Erythroblast (primary cell): ENCODE measurements at places on chromosomes 5 and 9.

- DNase-seq, result no peak
Observed at GRCh38 chr9:125835655-125836054, 88.5 kb downstream of the PBX3 start.

DNA sequence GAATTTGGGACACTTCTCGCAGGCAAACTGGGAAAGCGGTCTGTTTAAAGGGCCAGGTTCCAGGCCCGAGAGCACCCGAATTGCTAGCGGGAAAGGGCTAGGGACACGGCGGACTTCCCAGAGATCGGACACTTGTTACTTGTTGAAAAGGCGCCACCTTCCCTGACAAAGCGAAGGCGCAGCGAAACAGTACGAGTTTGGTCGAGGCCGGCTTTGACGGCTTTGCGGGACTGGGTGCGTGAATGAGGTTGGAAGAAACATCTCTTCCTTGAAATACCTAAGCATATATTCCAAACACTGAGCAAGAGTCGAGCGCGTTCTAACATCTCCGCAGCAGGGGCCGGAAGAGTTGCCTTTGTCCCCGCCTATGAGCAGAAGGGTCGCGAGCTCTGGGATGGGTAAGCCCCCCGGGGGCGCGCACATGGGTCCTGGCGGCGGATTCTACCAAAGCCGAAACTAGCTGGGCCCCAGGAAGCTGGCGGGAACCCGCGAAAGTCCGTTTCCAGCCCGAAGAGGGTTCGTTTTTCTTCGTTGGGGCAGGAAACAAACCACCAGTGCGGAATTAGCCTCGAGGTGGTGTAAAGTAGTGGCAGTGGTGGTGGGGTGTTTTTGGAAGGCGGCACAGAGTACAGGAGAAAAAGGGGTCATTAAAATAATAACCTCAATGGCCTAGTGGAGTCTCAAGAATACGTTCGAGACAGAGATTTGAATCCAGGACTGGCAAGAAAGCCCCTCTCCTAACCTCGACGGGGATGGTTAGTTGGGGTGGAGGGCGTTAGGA lies 1.5 kb downstream of the GDNF start:
- DNase-seq, result peak; percentile 4

DNA sequence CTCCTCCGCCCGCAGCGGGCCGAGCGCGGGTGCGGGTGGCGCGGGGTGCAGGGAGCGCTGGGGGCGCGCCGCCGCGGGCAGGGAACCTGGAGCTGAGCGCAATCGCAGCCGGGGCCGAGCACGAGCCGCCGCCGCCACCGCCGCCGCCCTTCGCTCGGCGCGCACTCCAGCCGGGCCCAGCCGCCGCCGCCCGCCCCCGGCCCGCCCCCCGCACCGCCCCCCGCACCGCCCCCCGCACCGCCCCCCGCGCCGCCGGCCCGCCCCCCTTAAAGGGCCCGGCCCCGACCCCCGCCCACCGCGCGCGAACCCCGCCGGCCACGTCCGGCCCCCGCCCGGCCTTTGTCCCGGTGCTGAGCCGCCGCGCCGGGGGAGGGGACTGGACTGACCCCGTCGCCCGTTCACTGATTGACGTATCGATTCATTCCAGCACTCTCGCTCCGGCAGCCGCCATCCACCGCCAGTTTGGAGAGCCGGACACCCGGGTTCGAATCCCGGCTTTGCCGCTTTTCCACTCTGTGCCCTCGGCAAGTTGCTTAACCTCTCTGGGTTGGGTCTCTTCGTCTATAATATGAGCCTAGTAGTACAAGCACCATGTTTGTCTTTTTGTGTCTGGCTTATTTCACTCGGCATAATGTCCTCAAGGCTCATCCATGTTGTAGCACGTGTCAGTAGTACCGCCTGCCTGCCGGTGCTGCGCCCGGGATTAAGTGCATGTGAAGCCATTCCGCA lies at the start of gene SH3PXD2B:
Gene SH3PXD2B (minus strand): TSS at position 168 of the 729 bp plus-strand sequence. CDS start 173 bp downstream, outside the sequence.
- peak; percentile 18 for DNase-seq

DNA sequence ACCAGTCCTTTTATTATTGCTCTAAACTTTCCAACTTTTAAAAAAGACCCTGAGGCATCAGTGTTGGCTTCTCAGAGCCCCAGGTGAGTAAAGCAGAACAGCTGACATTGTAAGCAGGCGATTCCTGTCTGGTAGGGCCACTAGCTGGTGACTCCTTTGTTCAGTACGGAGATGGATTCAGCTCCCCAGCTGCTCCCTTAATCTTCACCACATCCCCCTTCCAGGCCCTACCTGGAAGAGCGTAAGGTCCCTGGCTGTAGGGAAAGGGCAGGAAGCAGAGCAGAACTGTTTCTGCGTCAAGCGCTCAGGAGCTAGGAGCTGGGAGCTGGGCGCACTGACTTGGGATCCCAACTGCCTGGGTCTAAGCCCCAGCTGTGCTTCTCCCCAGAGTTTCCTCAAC lies 203.7 kb upstream of the TAS2R1 start:
- DNase-seq, result no peak

GRCh38 chr9:124602204-124602603 lies 95.0 kb upstream of the NR5A1 start:
- no peak for DNase-seq

DNA sequence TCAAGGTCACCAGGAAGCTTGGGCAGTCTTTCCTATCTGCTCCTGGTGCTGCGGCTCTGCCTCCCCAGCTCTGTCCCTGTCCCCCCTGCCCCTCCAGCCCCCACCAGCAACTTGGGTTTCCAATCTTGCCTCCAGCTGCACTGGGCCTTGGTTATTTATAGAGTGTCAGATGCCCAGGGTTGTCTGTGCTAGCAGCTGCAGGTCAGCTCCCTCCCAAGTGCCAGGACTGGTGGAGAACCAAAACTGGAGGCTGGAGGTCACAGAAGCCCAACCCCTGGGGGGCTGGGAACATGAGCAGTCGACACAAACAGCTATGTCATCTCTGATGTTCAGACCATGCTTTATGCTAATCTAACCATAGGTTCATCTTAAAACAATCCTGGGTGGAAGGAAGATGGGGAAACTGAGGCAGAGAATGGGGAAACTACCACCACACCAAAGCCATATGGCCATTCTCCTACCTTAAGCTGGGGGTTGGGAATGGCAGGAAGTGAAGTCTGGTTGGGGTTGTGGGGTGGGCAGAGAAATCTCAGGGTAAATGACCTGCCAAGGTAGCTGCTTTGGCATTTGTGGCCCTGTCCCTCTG lies 1.7 kb downstream of the TPM2 start:
- DNase-seq, result no peak
